ENCODE measurements at places on chromosomes 1 and 21.

DNA sequence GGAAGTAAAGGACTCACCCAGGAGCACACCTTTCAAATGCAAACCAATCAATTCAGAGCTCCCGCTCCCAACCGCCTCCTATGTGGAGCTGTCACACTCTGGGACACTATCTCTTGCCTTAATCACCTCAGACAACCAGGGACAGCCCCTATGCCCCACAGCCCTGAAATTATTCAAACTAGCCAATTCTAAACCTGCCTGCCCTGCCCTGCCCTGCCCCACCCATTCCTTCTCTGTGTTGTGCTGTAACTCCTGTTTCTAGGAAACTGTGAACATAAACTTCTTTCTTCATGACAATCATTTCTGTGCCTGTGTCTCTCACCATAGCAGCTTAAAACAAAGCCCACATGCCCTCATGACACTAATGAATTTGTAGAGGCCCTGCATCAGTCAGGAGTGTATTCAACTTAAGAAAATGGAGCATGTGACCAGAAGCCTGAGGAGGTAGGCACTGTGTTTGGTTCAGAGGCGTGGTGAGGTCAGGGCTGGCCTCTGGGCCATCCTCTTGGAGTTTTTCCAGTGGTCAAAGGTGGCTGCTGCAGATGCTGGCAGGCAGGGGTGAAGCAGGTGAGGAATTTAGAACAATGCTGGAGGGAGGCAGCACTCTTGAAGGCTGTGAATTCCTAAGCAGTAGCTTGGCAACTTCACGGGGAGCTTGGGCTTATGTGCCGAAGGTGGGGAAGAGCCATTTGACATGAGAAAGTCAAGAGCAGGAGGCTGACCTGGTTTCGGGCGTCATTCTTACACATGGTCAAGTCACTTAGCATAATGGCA, 74.5 kb downstream of the RHOU start:
- DNase-seq: no peak

- DNase-seq: no peak
Measured at GRCh38 chr21:43936247-43936967, 71.4 kb downstream of the AGPAT3 start.

DNA sequence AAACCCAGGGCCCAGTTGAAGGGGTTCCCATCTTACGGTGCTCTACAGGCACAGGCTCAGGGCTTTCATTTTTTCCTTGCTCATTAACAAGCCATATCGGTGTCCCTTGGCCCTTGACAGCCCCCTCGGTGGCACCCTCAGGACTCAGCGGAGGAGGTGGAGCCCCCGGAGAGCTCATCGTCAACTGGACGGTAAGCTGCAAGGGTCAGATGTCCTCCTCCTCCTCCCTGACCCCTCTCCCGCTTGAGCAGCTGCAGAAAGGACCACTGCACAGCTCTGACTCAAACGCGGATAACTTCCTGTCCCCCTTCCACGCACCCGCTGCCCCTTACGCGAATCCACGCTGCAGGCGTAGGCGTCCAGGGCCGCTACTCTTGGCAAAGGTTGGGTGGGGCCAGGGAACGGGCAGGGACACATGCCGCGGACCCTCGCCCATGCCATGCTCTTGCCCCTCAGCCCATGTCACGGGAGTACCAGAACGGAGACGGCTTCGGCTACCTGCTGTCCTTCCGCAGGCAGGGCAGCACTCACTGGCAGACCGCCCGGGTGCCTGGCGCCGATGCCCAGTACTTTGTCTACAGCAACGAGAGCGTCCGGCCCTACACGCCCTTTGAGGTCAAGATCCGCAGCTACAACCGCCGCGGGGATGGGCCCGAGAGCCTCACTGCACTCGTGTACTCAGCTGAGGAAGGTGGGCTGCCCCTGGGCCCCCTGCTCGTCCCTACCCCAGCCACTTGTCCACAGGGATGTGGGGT, 14.7 kb downstream of the TMEM81 start:
- DNase-seq: no peak

- DNase-seq: no peak
Measured at GRCh38 chr1:17108786-17109185, 10.5 kb downstream of the PADI2 start.

- no peak for DNase-seq
Measured at GRCh38 chr1:164660412-164660772, 101.4 kb downstream of the PBX1 start.

- no peak for DNase-seq
Measured at GRCh38 chr1:226943156-226943555, 3.1 kb downstream of the COQ8A start.

DNA sequence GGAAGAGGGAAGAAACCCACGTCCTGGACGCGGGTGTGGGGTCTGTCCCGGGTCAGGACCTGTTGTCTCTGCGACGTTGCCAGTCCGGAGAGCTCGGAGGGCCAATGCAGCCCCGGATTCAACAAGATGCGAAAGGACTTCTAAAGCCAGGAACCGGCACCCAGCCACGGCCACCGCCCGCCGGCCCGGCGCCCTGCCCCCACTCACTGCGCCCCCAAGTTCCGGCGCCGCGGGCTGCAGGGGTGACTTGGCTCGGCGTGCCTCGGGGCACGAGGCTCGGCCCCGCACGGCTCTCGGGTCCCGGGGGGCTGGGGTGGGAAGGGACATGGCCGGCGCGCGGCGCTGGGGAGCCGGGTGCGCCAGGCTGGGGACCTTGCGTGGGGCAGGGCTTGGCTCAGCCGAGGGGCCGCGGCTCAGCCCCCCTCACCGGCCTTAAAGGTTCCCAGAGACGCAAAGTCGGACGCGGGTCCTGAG, 51.8 kb upstream of the H6PD start:
- DNase-seq: no peak

DNA sequence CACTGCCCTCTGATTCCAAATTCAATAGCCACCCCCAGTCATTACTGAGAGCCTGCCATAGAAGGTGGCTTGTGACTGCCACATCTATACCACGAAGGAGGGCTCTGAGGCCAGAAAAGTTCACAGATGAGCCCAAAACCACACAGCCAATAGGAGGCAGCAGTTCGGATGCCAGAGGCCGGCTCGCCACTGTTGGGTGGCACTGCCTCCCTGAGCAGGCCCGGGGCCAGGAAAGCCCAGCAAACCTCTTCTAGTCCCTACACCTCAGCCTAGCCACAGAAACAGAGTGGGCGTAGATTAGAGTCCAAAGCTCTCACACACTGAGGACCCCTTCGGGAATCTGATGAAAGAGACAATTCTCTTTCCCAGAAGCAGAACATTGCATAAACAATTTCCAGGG, 5.9 kb upstream of the CAMK2N1 start:
- no peak for DNase-seq

- no peak for DNase-seq
Measured at GRCh38 chr1:19066874-19067181, 110.4 kb upstream of the IFFO2 start.

GRCh38 chr21:38596264-38597042, 98.2 kb upstream of the ERG start:
- no peak for DNase-seq

GRCh38 chr1:202112859-202113689, 9.6 kb upstream of the GPR37L1 start:
- no peak for DNase-seq

DNA sequence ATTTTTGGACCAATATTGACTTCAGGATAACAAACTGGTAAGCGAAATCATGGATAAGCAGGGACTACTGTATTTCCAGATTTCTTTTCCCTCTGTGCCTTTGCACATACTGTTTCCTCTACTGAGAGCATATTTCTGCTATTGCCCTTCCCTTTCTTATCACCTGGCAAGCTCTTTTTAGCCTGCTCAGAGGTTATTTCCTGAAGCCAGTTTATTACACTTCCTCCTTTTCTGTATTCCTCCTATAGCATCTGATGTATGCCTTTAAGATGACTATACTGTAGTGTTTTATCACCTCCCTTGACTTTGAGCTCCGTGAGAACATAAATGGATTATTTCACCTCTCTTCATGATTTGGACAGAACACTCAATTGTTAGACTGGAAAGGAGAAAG, 49.0 kb downstream of the MAGI3 start:
- no peak for DNase-seq

DNA sequence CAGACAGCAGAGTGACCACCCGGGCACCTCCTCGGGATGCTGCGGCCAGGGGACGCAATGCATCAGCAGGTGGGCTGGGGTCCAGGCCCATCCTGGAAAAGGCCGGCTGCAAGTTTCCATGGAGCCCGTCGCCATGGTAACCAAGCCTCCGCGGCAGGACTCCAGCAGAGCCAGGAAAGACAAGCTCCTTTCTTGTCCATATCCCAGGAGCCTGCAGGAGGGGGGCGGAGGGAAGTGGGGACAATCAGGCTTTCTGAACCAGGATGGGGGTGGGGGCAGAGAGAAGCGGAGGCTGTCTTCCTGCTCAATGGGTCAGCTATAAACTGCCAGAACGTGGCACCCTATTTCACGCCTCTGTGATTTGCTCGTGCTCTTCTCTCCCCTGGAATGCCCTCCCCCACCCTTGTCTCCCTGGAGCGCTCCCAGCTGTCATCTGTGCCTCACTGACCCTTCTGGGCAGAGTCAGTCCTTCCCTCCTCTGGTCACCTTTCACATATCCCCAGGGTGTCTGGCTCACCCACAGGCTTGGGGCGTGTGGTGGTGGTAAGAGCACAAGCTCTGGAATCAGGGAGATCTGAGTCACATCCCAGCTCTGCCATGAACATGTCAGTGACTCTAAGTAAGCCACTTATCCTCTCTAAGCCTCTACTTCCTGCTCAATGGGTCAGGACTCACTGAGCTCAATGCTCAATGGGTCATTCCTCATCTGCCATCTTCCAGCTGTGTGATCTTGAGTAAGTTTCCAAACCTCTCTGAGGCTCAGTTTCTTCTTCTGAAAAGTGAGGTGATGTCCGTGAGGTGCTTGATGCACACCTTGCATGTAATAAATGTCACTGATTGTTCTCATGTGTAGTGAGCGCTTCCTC, 58.9 kb upstream of the LAPTM5 start:
- no peak for DNase-seq

DNA sequence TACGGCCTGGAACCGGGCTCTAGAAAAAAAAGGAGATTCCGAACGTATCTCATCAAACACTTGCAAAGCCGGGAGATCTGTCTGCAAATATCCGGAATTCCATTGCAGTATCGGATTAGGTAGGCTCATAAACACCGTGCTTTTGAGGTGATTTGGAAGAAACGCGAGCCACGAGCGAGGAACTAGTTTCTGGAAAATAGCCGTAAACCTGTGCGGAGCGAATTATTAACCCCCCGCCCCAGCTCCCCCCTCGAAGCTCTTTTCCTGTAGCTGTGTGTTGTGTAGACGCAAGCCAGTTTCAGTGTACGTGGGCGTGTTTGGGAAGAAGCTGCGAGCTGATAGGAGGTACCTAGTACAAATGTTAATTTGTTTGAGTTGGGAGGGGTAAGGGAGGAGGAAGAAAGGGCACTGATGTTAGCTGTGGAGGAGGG, 1.1 kb downstream of the RALGPS2 start:
- peak; percentile 34 for DNase-seq

DNA sequence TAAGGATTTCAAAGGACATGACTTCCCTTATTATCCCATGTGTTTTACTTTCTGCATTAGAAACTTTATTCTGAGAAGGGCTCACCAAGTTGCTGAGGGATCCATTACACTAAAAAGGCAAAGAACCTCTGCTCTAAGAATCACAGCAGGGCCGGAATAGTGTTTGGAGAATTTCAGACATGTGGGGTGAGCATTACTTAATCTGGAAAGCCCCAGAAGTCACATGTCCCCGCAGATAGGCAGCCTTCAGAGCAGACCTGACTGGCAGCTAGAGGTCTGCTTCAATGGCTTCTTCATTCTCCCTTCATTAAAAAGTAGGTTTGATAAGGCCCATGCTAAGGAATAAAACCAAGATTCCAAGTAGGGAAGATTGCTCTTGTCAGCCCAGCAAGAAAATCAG, 52.6 kb upstream of the RBM15 start:
- no peak for DNase-seq

GRCh38 chr1:200294241-200294640, 115.6 kb downstream of the ZNF281 start:
- no peak for DNase-seq

- no peak for DNase-seq
Measured at GRCh38 chr1:207282058-207282457, 39.4 kb upstream of the CD55 start.

DNA sequence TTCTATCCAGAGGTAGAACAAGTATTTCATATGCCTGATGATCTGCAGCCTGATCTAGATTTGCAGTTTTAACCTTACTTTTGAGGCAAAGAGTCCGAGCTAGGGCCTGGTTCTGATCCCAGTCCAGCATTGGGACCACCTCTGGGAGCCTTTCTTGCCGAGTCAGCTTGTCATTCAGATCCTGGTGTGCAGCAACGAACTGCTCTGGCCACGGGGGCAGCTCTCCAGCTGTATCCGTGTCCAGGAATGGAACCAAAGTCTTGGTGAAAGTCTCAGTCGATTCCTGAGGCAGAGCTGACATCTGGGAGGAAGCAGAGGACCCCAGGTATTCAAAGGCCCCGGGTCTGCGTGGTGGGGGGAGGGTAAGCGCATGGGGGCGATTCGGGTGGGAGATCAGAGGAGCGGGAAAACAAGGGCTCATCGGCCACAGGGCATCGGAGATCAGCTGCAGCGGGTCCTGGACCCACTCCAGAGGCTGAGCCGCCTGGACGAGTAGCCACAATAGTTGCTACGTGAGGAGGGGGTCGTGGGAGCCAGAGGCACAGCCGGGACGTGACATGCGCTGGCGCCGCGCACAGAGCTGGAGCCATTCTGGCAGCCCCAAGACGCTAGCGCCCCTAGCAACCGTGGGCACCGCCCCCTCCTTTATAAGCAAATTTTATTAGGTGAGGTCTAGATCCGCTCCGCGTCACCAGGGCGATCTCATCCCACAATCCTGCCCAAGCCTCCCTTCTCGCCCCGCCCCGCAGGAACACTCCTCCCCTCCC, 32.4 kb upstream of the BSDC1 start:
- no peak for DNase-seq

GRCh38 chr1:210650403-210650802, 321.7 kb downstream of the HHAT start:
- no peak for DNase-seq

GRCh38 chr1:210313046-210313595, 15.6 kb upstream of the HHAT start:
- no peak for DNase-seq

DNA sequence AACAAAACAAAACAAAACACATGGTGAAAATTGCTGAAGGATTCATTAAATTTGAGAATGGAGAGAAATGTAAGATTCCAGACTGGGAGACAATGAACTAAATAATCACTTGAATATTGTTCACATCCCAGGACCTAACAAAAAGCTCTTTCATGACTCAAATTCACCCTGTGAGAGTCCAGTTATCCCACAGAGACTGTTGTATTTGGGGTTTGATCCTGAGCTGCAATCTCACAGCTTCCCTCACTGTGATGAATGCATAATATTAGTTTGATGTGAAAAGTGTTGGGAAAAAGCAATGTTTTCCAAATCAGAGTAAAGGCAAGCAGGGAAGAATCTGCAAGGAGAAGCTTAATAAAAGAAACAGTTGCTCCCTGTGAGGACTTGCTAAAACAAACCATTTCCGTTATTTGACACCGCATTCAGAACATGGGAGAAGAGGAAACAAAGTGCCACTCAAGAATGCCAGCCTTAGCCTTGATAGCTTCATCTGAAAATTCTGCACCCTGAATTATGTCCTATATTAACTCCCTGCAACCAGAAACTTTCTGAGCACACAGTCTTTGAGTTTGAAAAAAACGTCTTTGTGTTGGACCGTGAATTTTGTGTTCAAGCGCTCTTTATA, 208.8 kb downstream of the DAB1 start:
- no peak for DNase-seq

GRCh38 chr1:241810769-241811405, 37.1 kb upstream of the EXO1 start:
- DNase-seq: no peak

- DNase-seq: no peak
Measured at GRCh38 chr1:245156736-245157505, 2.1 kb downstream of the KIF26B start.

- DNase-seq: no peak
Measured at GRCh38 chr1:119253366-119253765, 112.9 kb upstream of the WARS2 start.

Measured in activated CD4-positive, alpha-beta T cell treated with anti-CD3 and anti-CD28 coated beads for 1 hour (primary cell).